T-helper 1 cell (primary cell): ENCODE measurements at places on chromosomes 7 and 10.

- no peak for DNase-seq
Observed at GRCh38 chr10:70458329-70459060, 17.0 kb upstream of the NODAL start.

DNA sequence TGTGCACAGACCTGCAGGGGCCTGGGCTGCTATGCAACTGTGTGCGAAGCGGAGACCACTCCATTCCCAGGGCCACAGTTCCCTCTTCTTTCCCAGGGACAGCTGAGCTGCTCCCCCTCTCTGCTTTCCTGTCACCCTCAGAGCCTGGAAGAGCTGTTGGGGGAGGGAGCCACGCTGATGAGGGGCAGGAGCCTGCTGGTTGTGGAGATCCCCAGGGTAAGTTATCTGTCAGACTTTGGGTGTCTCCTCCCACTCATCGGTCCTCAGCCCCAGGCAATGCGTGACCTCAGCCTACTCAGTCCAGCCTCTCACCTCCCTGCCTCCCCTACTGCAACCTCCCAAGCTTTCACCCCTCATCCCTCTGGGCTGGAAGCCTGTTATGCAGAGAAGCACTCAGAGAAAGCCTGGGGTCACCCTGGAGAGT is 53.5 kb downstream of the ZNF467 start:
- DNase-seq: no peak

DNA sequence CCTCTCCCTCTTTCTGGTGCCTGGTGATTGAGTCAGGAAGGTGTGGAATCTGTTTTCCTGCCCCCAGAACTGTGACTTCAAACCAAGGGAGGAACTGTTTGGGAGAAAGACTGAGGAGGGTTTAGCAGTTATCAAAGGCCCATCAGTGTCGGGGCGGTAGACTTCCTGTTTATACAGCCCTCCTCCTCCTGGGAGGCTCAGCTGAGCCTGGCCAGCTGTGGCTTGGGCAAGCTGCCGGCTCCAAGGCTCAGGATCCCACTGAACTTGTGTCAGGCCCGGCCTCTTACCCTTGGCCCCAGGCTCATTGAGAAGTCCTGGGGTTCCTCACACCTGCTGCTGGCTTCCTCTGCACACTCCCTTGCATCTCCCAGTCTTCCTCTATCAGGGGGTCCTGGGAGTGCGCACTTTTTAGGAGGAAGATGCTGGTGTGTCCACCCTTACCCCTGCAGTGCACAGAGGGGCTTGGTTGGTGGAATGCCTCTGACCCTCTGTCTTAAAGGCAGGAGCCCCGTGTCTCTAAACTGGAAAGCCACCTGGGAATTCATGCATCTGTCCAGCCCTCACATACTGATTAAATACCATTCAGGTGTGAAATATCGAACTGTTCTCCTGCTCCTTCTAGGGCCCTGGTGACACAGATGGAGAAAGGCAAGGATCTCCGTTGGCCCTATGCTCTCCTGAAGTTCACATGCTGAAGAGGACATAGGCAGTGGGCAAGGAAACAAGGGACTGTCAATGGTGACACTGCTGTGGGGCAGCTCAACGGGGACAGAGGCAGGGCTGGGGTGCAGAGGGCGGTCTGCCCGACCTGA is 32.4 kb downstream of the CXCL12 start:
- DNase-seq: no peak

DNA sequence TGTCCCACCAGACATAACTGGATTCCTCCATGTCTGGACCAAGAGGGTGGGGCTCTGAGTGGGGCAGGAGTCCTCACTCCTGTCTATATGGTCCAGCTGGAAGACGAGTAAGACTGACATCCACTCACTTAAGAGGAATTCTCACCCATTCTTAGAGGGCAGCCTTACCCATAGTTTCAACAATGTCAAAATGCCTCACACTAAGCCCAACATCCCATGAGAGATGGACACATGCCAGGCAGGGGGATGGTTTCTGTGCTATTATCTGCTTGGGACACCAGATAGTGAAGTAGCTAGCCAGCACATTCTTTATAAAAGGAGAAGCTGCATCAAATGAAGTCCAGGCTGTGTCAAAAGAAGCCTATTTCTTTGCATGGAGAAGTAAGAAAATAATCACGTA is 4.7 kb upstream of the LANCL2 start:
- no peak for DNase-seq

- DNase-seq: no peak
Observed at GRCh38 chr7:45454771-45455170, 119.4 kb upstream of the ADCY1 start.

DNA sequence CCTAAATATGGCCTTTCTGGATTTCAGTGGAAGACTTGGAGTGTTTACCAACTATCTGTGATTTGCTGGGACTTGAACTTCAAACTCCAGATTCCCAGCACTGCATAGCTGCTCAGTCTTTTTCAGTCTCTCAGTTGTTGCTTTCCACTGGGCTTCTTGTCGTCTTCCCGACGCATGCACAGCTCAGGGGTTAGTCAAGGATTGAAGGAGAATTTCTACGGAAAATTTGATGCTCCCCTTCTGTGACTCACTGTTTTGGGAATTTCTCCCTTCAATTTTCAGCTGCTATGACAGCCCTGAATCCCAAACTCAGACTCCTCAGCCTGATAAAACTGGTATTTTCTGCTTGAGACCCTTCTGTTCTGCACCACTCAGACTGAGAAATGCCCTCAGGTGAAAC is 91.7 kb downstream of the CYP26A1 start:
- DNase-seq: no peak

DNA sequence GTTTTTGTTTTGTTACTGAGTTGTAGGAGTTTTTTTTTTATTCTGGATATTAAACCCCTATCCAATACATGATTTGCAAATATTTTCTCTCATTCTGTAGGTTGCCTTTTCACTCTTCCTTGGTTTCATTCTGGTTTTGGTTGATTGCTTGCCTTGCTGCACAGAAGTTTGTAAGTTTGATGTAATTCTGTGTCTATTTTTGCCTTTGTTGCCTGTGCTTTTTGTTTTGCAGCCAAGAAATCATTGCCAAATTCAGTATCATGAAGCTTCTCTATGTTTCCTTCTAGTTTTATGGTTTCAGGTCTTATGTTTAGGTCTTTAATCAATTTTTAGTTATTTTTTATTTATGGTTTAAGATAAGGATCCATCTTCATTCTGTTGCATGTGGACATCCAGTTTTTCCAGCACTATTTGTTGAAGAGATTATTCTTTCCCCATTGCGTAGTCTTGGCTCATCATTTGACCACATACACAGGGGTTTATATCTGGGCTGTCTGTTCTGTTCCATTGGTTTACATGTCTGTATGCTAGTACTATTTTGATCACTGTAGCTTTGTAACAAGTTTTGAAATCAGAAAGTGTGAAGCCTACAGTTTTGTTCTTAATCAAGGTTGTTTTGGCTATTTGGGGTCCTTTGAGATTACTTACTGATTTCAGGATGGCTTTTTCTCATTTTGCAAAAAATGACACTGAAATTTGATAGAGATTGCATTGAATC is 26.4 kb downstream of the BMPR1A start:
- no peak for DNase-seq

GRCh38 chr7:92447345-92448204 is at the start of gene GATAD1:
TSS of gene GATAD1 (plus strand) at chr7:92447482. CDS start at chr7:92447730, 248 bp downstream.
- peak; percentile 74 for DNase-seq

DNA sequence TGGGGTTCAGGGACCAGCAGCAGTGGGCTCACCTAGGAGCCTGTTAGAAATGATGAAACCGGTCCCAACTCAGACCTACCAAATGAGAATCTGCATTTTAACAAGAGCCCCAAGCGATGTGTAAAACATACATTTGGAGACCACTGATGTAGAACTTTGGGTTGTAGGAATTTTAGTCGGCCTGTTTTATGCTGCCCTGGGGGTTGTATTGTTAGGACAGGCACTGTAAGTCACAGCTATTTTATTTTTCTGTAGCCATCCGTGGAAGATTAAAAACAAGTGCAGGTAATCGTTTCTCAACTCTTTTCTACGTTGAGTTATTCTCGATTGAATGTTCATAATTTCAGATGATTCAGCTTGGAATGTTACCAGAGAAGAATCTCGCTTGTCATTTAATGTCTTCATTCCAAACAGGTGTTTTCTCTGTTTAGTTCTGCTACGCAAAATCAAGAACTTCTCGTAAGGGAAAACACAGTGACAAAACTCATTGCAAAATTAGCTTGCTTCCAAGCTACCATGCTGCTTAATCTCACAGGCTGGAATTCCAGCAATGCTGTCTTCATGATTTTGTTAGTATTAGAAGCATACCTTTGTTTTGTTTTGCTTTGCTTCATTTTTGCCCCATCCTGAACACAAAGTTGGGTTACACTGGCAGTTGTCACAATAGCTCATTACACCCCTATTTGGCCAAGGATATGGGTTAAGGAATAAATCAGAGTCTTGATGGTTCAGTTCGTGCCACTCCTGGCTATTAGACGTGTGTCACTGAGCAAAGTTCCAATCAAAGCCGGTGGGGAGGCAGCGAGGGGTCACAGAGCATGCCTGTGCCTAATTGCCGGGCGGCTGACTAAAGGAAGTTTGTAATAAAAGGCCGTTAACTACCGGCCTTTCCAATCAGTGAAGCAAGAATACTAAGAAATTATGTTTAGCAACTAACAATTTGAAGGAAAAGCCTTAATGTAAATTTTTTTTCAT is 676.9 kb downstream of the GATA3 start:
- no peak for DNase-seq

DNA sequence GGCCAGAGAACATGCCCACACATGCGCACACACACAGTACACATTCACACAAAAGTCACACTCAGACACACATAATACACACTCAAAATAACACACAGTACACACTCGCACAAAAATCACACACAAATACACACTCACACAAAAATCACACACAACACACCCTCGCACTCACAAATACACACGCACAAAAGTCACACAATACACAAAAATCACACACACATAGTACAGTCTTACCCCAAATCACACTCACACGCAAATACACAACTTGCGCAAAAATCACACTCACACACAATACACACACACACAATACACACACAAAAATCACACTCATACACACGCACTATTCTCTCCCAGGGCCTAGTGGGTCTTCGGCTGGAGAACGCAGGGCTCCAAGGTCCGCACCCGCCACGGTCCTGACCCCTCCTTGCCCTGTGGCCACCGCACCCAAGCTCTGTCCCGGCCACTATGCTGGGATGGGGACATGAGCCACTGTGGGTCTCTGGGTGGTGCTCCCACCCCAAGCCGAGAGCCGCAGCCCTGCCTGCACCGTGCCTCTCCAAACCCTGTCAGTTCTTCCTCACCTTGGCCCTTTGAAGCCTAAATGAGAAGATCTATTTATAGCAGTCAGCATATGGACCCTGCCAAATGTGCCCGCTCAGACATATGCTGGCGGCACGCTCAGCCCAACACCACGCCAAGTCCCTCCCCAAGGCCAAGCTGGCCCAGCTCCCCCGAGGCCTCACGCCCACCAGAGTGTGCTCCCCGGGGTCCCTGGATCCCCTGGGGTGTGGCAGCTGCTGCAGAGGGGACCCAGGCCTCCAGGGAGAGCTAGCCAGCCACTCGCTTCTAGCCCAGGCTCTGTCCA is 55.9 kb downstream of the ELFN1 start:
- DNase-seq: no peak

DNA sequence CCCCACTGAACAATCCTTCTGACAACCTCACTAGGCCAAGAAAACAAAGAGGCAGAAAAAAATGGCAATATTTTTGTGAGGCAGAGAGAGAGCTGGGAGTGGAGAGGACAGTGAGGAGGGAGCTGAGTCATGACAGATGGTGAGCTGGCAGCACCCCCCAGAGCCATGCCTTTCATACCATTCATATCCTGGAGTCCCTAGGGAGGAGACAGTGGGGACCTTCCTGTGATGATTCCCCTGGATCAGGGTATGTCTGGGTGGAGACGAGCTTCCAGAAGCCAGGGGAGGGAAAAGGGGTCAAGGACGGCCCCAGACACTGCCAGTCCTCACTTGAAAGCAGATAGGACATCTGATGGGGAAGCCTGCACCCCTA is 160.5 kb downstream of the ADAM12 start:
- DNase-seq: no peak

DNA sequence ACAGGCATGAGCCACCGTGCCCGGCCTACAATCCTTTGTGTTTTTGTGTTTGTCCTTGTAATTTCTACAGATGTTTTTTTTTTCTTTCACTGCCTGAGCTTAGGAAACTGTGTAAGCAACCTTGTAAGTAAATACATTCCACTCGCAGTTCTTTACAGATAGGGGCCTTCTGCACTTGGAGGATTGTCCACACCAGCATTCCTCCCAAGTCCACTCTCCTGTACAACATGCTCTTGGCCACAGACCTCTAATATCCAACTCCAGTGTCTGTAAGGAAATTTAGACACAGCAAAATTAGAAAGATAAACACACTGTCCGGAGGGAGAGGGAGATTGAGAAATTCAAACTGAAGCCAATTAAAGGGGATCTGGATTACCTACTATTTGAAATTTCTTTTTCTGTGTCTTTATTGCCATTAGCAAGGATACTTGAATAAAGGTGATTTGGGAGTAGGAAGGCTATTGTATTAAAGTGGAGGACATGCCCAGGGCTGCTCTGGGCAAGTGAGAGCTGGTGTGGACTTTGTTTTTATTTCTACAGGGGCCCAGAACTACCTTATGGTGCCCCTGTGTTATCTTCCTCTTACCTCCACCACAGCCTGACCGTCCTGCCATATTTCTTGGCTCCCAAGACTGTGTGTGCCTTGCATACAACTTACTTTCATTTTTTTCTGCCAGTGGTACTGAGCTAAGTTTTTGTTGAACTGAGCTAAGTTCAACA is 9.7 kb downstream of the MXI1 start:
- DNase-seq: no peak

- no peak for DNase-seq
Observed at GRCh38 chr10:130885021-130885655, 426.4 kb downstream of the TCERG1L start.

DNA sequence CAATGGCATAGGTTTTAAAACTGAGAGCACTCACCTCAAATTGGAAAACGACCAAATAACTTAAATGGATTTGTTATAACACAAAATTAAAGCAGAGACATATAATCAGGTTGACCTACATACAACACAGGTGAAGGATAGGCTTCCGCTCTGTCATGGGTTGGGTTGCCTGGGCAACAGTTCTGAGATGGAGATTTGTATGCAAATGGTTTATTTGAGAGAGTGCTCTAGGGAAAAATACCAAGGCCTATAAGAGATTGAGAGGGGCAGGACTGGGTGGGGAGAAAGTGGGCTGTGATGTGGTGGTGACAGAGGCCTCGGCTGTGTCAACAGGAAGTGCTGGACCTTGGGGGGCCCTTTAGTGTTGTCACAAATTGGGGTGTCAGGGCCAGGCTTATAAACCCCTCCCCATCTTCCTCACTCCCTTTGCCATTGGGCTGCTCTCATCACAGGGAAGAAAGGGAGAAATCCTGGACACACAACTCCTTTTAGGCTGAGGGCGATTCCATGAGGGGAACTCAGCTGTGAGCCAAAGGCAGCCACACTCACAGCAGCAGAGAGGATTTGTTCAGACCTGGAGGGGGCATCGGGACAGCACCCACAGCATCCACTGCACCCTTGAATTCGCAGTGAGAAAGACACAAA is 105.4 kb upstream of the LYZL1 start:
- DNase-seq: no peak

GRCh38 chr7:134120405-134120804 is 6.7 kb upstream of the LRGUK start:
- DNase-seq: no peak
